ENCODE measurements at places on chromosomes 2 and 18. TPM values are rescaled to one million over a fixed set of nuclear protein-coding genes. Genes with fewer than 3 reads are reported as not detected.

- H3K36me3 ChIP-seq, result no peaks in the 10 kb centered on the region
- no peak overlapping the region for H3K27ac ChIP-seq
- H3K4me3 ChIP-seq, result no peak overlapping the region
- H3K4me1 ChIP-seq, result no peaks in the 10 kb centered on the region
- peak; percentile 67 for DNase-seq
- no peaks in the 10 kb centered on the region for H3K27me3 ChIP-seq
Observed at GRCh38 chr2:72993147-72993932, 76.0 kb downstream of the EMX1 start.

SERPINB3 gene
- total RNA-seq, result not detected

- H3K36me3 ChIP-seq, result no peaks in the 10 kb centered on the region
- H3K4me3 ChIP-seq, result no peak overlapping the region
- H3K27me3 ChIP-seq, result no peaks in the 10 kb centered on the region
- H3K4me1 ChIP-seq, result no peaks in the 10 kb centered on the region
- no peak for DNase-seq
Observed at GRCh38 chr18:60471652-60472051, 99.1 kb upstream of the MC4R start.

DNA sequence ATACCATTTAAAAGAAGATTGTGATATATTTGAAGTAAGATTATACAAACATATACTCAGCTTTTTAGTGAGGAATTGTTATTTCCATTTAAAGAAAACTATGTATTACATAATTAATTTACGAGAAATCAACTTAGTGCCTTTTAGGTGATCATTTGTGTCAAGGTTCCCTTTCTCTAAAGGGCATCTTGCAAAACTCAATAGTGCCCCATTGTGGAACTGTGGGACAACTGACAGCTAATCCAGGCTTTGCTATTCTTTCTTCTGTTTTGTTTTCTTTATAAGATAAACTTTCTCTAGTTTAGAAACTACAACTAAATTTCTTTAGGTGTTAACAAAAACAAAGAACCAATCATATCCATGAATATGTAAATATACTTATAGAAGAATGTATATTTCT lies 24.3 kb upstream of the VIT start:
- H3K27me3 ChIP-seq, result no peaks in the 10 kb centered on the region
- H3K36me3 ChIP-seq, result no peaks in the 10 kb centered on the region
- H3K27ac ChIP-seq, result no peak overlapping the region
- H3K4me1 ChIP-seq, result peaks cover 10% of the 10 kb centered on the region
- no peak overlapping the region for H3K4me3 ChIP-seq

DNA sequence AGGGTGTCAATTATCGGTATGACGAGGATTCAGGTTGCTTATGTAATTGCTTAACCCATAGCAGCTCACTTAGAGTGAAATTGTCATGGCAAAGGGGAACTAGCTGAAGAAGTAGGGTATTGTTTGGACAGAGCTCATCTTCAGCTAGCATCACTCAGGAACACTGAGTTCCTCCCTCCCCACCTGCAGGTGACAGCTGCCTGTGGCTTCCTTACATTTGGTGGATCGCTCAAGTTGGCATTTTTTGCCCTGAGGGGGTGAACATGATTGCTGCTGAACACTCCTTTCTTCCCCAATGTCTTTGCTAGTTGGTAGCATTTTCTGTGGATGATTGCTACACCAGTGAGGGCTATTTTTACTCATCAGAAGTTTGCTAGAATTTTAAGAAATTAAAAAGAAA lies 86.7 kb upstream of the THUMPD2 start:
- H3K27ac ChIP-seq, result no peak overlapping the region
- no peaks in the 10 kb centered on the region for H3K36me3 ChIP-seq
- H3K4me1 ChIP-seq, result no peaks in the 10 kb centered on the region
- H3K27me3 ChIP-seq, result no peaks in the 10 kb centered on the region
- no peak for DNase-seq

GRCh38 chr2:36477746-36478145 lies 120.2 kb downstream of the FEZ2 start:
- H3K27me3 ChIP-seq, result no peaks in the 10 kb centered on the region
- H3K36me3 ChIP-seq, result peaks cover 48% of the 10 kb centered on the region
- no peak overlapping the region for H3K4me3 ChIP-seq
- H3K27ac ChIP-seq, result no peak overlapping the region

- H3K27ac ChIP-seq, result peak overlapping the region; percentile 59
- peaks cover 6% of the 10 kb centered on the region for H3K4me1 ChIP-seq
- DNase-seq, result no peak
- H3K27me3 ChIP-seq, result peaks cover 4% of the 10 kb centered on the region
- H3K4me3 ChIP-seq, result no peak overlapping the region
- no peaks in the 10 kb centered on the region for H3K36me3 ChIP-seq
Observed at GRCh38 chr18:54528942-54529376, 62.1 kb upstream of the DYNAP start.

- peaks cover 2% of the 10 kb centered on the region for H3K36me3 ChIP-seq
- H3K4me3 ChIP-seq, result no peak overlapping the region
- no peak overlapping the region for H3K27ac ChIP-seq
- no peak for DNase-seq
Observed at GRCh38 chr2:7983451-7983850, 698.4 kb upstream of the ID2 start.

DNA sequence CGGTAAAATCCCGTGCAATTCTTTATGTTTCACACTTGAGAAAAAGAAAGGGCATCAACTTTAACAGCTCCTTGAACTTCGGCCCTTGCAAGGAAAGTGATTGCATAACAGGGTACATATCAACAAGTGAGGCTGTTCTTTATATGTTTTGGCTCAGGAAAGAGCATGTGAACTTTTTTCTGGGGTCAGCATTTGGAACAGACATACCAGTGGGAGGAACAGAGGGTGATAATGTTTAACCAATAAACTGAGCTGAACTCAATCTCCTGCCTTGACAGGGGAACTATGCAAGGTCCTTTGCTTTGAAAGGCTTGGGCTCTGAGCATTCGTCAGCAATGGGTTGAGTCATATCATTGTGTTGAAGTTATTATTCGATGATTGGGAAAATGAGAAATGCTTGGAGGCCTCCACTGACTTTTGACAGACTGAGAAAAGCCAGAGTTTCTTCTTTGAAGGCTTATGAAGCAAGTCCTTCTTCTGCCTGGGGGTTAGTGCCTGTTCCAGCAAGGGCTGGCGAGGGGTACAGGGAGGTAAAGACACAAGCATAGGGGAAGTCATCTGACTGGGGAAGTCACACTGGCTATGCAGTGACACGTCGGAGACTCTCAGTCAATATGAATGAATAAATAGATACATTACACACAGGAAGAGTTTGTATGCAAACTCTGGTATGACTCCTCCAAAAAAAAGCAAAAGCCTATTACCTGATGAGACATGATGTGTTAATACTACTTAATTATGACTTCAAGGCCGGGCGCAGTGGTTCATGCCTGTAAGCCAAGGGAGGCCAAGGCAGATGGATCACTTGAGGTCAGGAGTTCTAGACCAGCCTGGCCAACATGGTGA lies 57.2 kb downstream of the CYB5A start:
- peaks cover 9% of the 10 kb centered on the region for H3K4me1 ChIP-seq
- no peaks in the 10 kb centered on the region for H3K27me3 ChIP-seq
- H3K36me3 ChIP-seq, result no peaks in the 10 kb centered on the region

Data from neural crest cell (in vitro differentiated cells).